Stomach (tissue), 19 donors: ENCODE measurements at places on chromosomes 4 and X. TPM values are rescaled to one million over a fixed set of nuclear protein-coding genes. Genes with fewer than 3 reads are reported as not detected.

The CLTRN gene
- not detected for total RNA-seq

The APELA gene
- total RNA-seq, result not detected

The AMER1 gene
- 6.4 TPM for total RNA-seq

The PNCK gene
- total RNA-seq, result 21.0 TPM

The RENBP gene
- total RNA-seq, result not detected

The SLC4A4 gene
- 5.8 TPM for total RNA-seq

The FAT1 gene
- 272 TPM for total RNA-seq

The ZGRF1 gene
- 19.6 TPM for total RNA-seq

The KDR gene
- 8.2 TPM for total RNA-seq

The TMSB15B gene
- not detected for total RNA-seq

The CYSLTR1 gene
- 7.1 TPM for total RNA-seq

The TDO2 gene
- not detected for total RNA-seq

The BMPR1B gene
- total RNA-seq, result 1.0 TPM

The TEX11 gene
- total RNA-seq, result not detected

The LANCL3 gene
- 5.3 TPM for total RNA-seq

The GPRASP1 gene
- total RNA-seq, result 3.6 TPM

The ZBED1 gene
- total RNA-seq, result 35.8 TPM

The GAGE12H gene
- not detected for total RNA-seq

The WDR17 gene
- 0.87 TPM for total RNA-seq

The POLN gene
- 5.1 TPM for total RNA-seq

The UGT2A1 gene
- not detected for total RNA-seq

The DGAT2L6 gene
- total RNA-seq, result not detected

The SPIN3 gene
- 19.3 TPM for total RNA-seq

The SPATA18 gene
- total RNA-seq, result 21.1 TPM

The FRMD7 gene
- not detected for total RNA-seq

The AWAT2 gene
- total RNA-seq, result not detected
